Activated CD4-positive, alpha-beta T cell treated with anti-CD3 and anti-CD28 coated beads, Interleukin-2, amount 10 ng/mL, durations not matched to agents 24 days and 14 days (primary cell): ENCODE measurements at places on chromosomes 2 and 18.

DNA sequence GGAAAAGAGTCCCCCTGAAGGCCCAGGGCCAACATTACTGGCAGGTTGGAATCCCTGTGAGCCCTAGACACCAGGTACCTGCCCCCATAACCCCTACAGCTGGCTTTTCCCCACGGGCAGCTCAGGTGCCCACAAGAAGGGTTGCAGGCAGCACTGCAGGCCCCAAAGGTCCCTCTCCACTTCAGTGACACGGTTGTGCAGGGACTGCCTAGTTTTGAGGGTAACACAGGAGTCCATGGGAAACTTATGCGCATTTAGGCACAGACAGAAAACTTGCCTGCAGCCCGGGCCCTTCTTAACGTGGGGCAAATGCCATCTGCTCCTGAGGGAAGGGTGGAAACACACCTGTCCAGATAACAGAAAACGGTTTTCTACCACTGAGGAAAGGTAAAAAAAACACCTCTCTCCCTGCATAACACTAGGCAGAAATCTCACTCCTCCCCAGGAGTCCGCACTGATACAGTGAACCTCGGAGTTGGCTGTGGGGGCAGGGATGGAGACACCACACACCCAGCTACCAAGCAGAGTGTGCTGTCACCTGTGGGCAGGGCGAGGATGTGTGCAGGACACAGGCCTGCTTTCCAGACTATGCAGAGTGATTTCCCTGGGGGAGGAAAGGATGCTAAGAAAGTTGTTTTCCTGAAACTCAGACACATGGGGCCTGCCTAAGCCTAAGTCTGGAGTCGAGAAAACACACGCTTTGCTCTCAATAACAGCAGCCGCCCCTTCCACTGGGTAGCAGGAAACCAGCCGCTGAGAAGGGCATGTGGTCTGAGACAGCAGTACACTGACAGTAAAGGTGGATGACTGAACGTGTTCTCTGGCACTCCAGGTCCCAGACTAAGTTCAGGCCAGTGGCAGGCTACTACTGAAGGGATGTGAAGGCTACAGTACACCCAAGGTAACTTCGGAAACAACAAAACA lies 819.4 kb downstream of the DCDC2C start:
- no peak for DNase-seq

DNA sequence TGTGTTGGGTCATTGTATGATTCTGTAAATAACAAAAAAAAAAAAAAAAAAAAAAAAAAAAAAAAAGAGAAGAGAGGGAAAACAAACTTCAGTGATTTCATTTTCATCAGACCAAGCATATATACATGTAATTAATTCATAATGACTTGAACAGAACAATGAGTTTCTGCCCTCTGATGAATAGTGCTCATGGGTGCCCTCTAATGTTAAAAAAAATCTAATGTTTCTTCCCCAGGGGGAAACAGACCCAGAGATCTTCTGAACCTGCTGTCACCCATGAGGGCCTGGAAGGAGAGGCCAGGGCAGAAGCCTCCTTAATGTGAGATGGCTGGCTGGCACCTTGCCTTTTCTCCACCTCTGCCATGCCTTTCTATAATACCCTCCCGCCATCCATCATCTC lies 289.2 kb downstream of the ZNF521 start:
- no peak for DNase-seq

GRCh38 chr2:214107726-214108125 lies 303.1 kb upstream of the VWC2L start:
- no peak for DNase-seq

- DNase-seq, result no peak
These were observed 240.2 kb downstream of the ALPK2 start for GRCh38 chr18:58388736-58389135.

DNA sequence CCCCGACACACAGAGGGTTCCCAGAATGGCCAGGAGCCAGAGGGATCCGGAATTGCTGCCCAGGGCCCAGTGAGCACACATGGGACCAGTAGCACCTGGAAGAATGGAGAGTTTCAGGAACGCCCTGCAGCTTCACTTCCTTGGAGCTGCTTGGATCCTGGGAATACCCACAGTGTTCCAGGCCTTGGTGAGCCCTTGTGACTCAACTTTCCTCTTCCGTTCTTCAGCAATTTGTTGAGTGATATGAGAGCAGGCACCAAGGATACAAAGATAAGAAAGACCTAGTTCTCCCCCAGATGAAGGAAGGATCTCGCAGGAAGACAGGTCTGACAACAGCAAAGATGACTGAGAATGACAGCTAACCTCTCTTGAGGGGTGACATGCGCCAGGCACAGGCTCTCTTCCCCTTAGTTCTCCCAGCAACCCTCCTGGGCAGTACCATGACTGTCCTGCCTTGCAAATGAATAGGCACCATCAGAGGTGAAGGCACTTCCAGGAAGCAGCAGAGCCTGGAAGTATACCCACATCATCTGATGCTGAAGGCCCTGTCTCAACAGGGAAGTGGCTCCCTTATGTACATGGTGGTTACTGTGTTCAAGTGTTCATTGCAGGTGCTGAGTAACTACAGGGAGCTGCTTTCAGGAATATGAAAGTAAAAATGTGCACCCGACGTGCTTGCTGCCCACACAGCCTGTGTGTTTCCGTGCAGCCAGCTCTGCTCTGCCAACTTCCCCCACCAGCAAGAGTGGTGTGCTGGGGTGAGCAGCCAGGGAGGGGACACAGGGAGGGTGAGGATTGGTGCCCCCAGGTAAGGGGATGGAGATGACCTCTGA lies 116.2 kb downstream of the STPG4 start:
- DNase-seq, result peak; percentile 78

DNA sequence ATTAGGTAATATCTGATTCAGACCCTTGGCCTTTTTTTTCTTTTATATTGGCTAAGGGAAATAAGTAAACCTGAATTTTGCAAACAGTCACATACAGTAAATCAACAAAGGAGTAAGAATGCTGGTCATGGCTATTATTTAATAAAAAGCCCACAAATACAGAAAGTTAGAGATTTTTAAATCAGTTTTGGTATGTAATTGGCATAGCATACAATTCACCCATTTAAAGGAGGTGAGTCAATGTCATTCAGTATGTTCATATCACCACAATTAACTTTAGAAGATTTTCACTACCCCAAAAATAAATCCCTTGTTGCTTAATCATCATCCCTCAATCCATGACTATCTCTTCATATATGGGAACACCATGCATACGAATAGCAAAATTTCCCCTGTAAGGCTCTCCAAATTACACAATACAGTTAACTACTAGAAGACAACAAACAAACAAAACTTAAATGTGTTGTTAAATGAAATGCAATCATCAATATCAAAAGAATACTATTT lies 45.9 kb upstream of the NYAP2 start:
- no peak for DNase-seq

GRCh38 chr2:163733301-163733938 lies 2.4 kb downstream of the FIGN start:
- DNase-seq, result no peak

- DNase-seq, result no peak
These were observed 67.8 kb downstream of the SS18 start for GRCh38 chr18:26022585-26022984.

DNA sequence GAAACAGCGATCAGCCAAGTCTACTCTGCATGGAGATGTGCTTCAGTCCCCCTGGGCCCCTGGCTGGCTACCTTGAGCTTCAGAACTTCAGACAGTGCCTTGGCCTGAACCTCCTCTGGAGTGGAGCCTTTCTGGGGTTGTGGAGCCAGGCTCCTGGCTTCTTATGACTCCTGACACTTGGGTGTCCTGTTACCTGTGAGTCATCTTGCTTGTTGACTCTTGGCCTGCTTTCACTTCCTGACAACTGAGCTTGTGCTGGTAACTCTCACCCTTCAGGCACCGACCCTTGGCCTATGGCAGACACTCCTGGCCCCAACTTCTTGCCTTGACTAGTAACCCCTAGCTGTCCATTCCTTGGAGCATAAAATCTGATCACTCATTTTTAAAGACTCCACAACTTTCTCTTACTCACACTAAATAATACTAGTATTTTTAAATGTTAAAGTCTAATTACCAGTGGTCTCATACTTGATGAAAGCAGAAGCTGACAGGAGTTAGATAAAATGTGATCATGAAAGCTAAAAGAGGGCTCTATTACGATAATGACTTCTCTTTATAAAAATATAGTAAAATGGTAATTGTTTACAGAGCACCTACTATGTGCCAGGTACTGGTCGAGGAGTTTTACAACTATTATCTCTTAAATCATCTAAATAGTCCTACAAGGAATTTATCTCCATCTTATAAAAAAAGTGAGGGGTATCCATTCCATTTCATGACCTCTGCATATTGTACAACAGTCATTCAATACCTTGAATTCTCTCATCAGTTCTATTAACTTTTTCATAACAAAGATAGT lies 46.3 kb upstream of the VIT start:
- no peak for DNase-seq

DNA sequence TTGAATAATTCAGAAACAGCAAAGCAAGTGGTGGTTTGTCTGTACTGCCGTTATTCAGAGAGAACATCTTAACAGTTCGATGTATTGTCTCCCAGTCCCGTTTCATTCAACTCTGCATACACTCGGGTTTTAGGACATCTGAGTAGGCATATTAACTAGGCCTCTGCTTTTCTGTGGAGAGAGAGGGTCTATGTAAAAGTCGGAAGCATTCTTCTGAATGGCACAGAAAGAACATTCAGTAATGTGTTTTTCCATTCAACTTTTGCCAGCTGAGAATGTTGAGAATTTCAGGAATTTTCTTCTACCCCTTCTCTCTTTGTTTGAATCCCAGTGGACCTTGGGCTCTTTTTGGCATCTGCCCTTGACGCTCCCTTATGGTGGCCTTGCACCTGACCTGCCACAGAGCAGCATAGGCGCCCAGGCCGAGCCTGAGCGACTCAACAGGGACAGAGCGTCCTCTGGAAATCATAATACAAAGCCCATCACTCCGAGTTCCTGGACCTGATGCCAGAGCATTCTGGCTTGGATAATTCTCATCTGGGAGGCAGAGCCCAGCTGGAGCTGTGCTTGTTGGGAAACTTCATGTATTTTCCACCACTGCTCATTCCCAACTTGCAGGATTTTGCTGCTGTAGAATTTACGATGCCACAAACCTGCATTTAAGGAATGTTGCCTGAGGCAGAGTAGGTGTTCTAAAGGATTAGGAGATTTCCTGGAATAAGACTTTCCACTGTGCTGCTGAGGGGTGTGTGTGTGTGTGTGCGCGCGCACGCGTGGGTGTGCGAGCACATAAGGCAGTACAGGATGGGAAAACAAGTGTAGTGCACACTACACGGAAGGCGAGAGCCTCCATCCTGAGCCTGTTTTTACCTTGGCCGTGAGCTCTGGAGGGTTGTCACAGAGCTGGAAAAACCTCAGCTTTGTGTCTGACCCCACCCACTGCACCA lies 77.2 kb upstream of the TXNDC2 start:
- DNase-seq, result no peak

DNA sequence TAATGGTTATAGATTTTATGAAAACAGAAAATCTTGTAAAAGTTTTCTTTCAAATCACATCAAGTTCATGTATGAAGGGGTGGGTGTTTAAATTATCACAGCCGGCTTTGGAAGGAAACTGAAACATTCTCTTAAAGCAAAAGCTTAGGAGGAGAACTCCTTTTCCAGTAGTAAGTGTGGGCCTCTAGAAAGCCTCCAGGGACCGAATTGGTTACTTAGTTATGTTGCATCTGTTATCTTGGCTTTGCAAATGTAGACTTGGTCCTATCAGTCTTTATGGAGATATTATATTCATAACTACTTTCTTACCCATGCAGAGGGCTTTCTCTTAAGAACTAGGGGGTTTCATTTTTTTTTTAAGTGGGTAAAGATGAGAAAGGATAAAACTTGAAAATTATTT lies 7.4 kb downstream of the NAB1 start:
- peak; percentile 48 for DNase-seq

DNA sequence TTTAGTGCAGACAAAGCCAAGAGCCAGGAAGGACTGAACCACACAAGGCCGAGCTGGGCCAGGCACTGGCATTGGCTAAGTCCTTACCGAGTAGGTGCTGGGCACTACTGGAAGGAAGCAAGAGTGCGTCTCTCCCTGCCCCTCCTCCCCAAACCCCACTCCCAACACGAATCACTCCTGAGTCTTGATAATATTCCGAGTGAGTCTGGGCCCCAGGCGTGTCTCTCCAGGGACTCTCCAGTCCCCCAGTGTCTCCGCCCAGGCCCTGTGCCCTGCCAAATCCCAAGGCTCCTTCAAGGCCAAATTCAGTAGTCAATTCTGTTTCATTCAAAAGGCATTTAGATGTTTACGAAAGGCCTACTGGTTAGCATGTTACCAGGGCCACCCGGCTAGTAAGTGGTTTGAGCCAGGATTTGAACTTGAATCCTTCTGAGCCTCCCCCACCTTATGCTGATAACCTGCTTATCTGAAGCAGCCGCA lies 82.8 kb downstream of the GLI2 start:
- DNase-seq, result no peak

- no peak for DNase-seq
These were observed 3.4 kb downstream of the DIPK1C start for GRCh38 chr18:74453642-74454198.
